Esophagus mucosa (tissue), 1 donor: ENCODE measurements at places on chromosomes 11 and 22. TPM values are rescaled to one million over a fixed set of nuclear protein-coding genes. Genes with fewer than 3 reads are reported as not detected.

Gene PRODH
- total RNA-seq: 4.5 TPM

Gene LARGE2
- total RNA-seq: 30.4 TPM

Gene OR5P2
- not detected for total RNA-seq

GRCh38 chr11:73656985-73657384, 10.6 kb downstream of the PLEKHB1 start:
- no peak for ATAC-seq

Gene OR52I1
- total RNA-seq: not detected

GRCh38 chr22:32612834-32613233, 138.2 kb downstream of the FBXO7 start:
- no peak for ATAC-seq

DNA sequence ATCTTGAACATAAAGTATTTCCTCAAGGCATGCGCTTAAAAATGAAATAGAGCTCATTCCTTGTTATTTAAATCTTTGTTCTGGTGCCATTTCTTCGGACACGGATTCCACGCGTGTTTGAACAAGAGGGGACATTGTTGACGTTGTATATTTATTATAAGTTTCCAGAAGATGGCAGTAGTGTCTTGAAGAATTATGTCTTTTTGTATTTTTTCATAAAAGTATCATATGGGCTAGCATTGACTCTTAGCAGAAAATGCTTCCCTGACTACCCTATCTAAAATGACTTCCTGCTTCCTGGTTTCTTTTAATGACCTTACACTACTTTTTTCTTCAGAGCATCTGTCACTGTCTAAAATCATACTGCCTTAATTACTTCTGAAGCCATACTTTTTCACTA, 20.4 kb downstream of the BIRC2 start:
- no peak for ATAC-seq

Gene HDHD5
- total RNA-seq: 20.1 TPM

DNA sequence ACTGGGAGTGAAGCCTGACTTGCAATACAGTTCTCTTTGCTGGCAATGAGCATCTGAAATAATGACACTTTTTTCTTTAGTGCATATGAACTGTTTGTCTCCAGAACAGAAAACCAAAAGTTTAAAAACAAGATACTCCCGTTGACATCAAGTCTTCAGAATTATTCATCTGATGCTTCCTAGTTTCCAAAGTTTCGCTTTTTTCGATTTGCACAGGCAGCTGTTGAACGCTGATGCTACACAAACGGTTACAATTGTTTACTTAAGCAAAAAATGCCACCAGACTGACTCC, 612 bp upstream of the BIRC2 start:
- no peak for ATAC-seq

- ATAC-seq: no peak
These were observed 15.9 kb downstream of the FBLN1 start for GRCh38 chr22:45518580-45518991.
